ENCODE measurements at places on chromosomes 2 and 18.
A peak's percentile ranks its signal among the peaks of the same experiment; 100 is the strongest.

GRCh38 chr2:145166731-145167302 lies 646.9 kb upstream of the ZEB2 start:
- DNase-seq, result no peak

DNA sequence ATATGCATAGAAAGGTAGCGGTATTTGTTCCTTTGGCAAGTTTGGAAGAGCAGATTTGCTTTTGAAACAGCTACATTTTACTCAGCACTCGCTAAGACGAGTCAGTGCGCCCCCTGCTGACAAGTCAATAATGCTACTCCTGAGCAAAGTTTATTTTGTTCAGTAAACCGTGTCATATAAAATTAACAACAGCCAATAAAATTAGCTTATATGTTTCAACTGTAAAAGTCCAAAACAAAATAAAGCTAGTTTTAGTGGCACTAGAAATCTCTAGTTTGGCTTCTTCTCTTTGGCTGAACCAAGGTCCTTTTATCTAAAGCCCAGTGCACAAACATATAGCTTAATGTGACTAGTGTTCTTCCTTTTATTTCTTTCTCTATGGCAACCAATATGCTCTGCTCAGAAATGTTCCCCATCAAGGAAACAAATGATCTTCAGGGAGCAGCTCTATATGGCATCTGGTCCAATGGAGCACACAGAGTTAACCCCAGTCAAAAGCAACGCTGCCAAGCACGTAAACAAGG lies 4.2 kb upstream of the POU3F3 start:
- DNase-seq, result peak; percentile 76

GRCh38 chr2:196066291-196067087 lies 2.1 kb downstream of the DNAH7 start:
- peak; percentile 68 for DNase-seq

- no peak for DNase-seq
These were observed 22.2 kb downstream of the SPAG16 start for GRCh38 chr2:213306316-213306942.

DNA sequence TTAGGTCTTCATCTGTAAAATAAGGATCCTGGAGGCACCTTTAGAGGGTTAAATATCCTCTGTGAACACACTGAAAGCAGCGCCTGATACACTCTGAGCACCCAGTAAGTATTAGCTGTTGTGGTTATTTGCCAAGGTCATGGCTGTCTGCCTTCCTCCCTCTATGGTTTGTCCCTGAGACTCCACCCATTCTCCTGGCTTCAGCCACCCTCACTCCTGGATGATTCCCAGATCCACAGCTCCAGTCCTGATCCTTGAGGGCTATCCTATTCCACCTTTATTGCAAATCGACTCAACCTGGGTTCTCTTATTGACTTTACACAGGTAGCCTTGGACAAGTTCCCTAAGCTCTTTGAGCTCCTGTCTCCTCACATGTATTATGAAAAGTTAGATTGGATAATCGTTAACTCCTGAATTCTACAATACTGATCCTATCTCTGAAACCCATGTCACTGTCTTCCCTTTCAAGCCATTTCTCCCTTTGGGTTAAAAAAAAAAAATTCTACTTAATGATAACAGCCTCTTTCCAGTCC lies 162.3 kb downstream of the LAMA3 start:
- no peak for DNase-seq

DNA sequence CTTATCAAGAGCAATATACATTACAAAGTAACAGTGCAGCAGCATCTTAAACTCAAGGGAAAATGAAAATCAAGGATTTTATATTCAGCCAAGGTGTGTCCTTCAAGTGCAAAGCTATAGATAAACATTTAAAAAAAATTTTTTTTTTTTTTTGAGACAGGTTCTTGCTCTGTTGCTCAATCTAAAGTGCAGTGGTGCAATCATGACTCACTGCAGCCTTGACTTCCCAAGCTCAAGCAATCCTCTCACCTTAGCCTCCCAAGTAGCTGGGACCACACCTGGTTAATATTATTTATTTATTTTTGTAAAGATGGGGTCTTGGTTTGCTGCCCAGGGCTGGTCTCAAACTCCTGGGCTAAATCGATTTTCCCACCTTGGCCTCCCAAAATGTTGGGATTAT lies 9.0 kb downstream of the CDKL4 start:
- DNase-seq, result no peak

GRCh38 chr18:32891130-32891529 lies 118.3 kb upstream of the KLHL14 start:
- DNase-seq, result no peak

- peak; percentile 2 for DNase-seq
These were observed 69.2 kb downstream of the RIT2 start for GRCh38 chr18:43046322-43046721.

GRCh38 chr2:38264396-38265221 lies 112.5 kb downstream of the ATL2 start:
- no peak for DNase-seq

DNA sequence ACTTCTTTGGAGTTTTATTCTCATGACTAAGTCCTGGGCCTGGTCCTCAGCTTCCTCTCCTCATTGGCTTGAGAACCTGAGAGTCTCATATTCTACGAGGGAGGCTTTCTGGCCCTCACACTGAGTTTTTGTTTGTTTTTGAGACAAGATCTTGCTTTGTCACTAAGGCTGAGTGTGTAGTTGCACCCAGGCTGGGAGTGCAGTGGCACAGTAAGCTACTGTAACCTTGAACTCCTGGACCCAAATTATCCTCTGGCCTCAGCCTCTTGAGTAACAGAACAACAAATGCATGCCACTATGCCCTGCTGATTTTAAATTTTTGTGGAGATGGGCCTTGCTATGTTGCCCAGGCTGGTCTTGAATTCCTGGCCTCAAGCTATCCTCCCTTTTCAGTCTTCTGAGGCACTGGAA lies 22.6 kb downstream of the PRKRA start:
- no peak for DNase-seq

Data from NCI-H82 (cell line).